Colonic mucosa (tissue), 4 donors: ENCODE measurements at places on chromosomes 2 and 18. TPM values are rescaled to one million over a fixed set of nuclear protein-coding genes. Genes with fewer than 3 reads are reported as not detected.

DNA sequence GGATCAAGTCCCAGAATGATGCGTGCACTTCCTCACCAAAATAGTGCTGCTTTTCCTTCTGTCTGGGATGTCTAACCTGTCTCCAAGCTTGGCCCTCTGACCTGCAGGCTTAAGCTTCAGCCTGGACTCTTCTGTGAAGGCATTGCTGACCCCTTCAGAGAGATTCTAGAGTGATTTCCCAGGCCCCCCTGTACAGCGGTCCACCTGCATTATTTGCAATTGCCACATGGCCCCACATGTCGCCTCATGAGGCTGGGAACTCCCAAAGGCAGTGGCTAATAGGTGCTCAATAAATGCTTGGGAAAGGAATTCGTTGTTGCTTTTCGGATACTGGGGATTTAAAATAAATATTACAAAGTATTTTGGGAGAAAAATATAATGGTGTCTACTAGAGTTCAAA, 32.3 kb upstream of the MEP1B start:
- no peak overlapping the region for H3K4me3 ChIP-seq
- no peak for DNase-seq
- H3K4me1 ChIP-seq: no peaks in the 10 kb centered on the region
- no peaks in the 10 kb centered on the region for H3K36me3 ChIP-seq
- H3K27ac ChIP-seq: no peak overlapping the region

GRCh38 chr2:106062627-106063026, 131.5 kb downstream of the UXS1 start:
- H3K4me3 ChIP-seq: no peak overlapping the region
- H3K27me3 ChIP-seq: peaks cover 12% of the 10 kb centered on the region
- H3K36me3 ChIP-seq: no peaks in the 10 kb centered on the region
- H3K4me1 ChIP-seq: no peaks in the 10 kb centered on the region
- H3K27ac ChIP-seq: no peak overlapping the region

- H3K4me1 ChIP-seq: no peaks in the 10 kb centered on the region
- H3K27me3 ChIP-seq: no peaks in the 10 kb centered on the region
- H3K36me3 ChIP-seq: no peaks in the 10 kb centered on the region
- no peak for DNase-seq
These were observed 42.1 kb downstream of the NOP58 start for GRCh38 chr2:202307690-202308089.

- no peak overlapping the region for H3K27ac ChIP-seq
- no peaks in the 10 kb centered on the region for H3K36me3 ChIP-seq
- no peaks in the 10 kb centered on the region for H3K27me3 ChIP-seq
- no peaks in the 10 kb centered on the region for H3K4me1 ChIP-seq
- DNase-seq: no peak
These were observed 14.7 kb upstream of the MAPRE2 start for GRCh38 chr18:35026407-35027061.

DNA sequence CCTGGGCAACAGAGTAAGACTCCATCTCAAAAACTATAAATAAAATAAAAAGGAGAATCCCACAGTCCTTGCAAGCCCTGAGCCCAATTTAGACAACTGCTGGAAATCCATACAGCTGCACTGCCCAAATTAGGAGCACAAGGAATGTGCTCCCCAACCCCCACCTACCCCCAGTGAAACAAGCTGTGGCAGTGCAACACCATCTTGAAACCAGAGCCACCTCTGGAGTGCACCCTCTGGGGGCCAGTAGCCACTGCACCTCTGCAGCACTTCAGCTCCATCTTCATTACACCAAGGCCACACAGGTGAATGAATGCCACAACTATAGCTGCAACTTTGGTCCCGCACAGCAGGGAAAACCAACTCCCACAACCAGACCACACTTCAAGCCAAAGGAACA, 37.3 kb downstream of the USP34 start:
- no peaks in the 10 kb centered on the region for H3K27me3 ChIP-seq
- H3K4me1 ChIP-seq: peaks cover 13% of the 10 kb centered on the region
- H3K36me3 ChIP-seq: no peaks in the 10 kb centered on the region
- DNase-seq: no peak

- no peak for DNase-seq
- no peaks in the 10 kb centered on the region for H3K36me3 ChIP-seq
- H3K27me3 ChIP-seq: no peaks in the 10 kb centered on the region
- H3K4me1 ChIP-seq: peaks cover 4% of the 10 kb centered on the region
These were observed 96.9 kb downstream of the HNRNPLL start for GRCh38 chr2:38505779-38506178.

DNA sequence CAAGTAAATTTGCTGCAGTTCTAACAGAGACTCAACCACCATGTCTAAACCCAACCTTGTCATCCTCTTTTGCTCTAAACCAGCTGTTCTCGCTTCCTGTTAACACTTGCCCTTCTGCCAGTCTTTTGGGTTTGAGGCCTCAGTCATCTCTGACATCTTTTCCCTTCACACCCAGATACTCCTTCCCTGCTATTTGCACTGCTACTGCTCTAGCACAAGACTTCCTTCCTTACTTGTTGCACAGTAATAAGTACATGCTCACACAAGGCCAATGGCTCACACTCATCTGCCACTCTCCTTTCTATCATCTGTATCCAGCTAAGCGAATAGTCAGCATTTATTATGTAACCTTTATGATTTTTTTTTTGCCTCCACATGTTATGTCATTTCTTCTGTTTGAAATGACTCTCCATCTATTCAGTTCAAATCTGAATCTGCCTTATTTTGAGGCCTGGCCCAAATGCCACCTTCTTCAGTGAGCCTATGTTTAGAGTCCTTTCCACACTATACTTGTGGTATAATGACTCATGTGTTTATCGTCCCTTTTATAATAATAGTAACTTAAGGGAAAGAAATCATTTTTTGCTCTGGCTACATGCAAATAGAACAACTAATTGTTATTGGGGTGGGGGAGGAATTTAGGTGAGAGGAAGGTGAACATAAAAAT, 22.5 kb upstream of the CDKL4 start:
- H3K27me3 ChIP-seq: no peaks in the 10 kb centered on the region
- H3K36me3 ChIP-seq: no peaks in the 10 kb centered on the region
- no peak for DNase-seq
- no peaks in the 10 kb centered on the region for H3K4me1 ChIP-seq

DNA sequence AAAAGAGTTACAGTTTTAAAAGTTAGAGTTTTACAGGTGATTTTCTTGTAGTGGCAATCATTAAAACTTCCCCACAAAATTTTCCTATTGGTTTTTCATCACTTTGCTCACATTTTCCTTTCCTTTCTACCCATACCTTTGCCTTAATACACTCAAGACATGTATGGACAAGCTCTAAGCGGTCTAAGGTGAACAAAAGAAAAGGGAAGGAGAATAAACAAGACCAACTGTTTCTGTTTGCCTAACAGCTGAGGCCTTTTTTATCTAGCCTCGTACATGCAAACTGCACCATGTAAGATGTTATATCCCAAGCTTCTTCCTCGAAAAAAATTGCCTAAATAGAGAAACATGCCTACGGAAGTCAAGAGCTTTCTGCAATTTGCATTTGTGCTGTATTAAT, 33.9 kb upstream of the TBC1D8 start:
- no peaks in the 10 kb centered on the region for H3K27me3 ChIP-seq
- H3K4me1 ChIP-seq: no peaks in the 10 kb centered on the region
- no peaks in the 10 kb centered on the region for H3K36me3 ChIP-seq
- DNase-seq: no peak
- H3K4me3 ChIP-seq: no peak overlapping the region

DNA sequence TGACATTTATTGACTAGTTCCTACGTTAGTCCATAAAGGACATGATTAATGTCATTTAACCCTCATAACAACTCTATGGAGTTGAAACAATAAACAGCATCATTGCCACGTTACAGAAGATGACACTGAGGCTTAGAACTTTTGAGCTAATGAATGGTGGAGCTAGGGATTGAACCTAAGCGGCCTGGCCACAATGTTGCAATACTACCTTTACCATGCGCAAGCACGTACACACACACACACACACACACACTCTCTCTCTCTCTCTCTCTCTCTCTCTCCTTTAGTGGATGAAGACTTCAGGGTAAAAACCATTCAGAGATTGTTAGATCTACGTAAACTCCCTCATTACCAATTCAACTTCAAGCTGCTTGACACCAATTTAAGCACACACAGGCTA, 875 bp upstream of the MAP3K19 start:
- no peak for DNase-seq
- no peak overlapping the region for H3K4me3 ChIP-seq
- no peaks in the 10 kb centered on the region for H3K36me3 ChIP-seq
- no peak overlapping the region for H3K27ac ChIP-seq
- H3K4me1 ChIP-seq: no peaks in the 10 kb centered on the region

DNA sequence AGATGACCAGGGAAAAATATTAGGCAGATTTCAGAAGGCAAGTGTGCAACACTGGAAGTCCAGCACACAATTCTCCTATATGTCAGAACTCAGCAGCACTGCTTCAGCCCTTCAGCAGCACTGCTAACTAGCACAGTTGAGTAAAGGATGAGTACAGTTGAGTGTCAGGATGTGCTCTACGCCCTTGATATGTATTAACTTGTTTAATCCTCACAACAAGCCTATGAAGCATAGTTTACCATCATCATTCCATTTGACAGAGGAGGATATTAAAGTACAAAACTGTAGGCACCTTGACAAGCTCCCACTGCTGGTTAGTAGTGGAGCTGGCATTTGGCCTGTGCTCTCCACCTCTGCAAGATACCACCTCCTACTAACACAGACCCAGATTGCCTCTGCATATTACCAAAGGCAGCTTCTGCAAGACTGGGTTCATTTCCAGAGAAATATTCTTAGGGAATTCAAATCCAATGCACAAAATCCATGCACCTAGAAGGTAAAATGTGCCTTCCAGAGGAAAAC, 230.8 kb downstream of the ANAPC1 start:
- no peaks in the 10 kb centered on the region for H3K27me3 ChIP-seq
- no peak for DNase-seq
- no peaks in the 10 kb centered on the region for H3K4me1 ChIP-seq
- no peaks in the 10 kb centered on the region for H3K36me3 ChIP-seq

DNA sequence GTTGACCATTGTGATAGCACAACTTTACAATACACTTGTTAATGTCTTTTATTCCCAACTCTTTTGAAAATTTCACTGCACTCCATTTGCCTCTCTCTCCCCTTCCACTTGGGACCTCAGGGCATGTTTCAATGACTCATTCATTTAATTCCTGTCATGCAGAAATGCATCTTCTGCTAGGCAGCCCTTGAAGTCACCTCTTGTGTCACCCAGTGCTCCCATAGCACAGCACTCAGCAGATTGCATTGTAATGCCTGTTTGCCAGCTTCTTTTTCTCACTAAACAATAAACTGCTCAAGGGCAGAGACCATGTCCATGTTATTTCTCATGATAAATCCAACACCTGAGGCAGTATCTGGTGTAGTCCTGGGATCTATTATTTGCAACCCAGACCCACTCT, 85.9 kb upstream of the ACSL3 start:
- no peak for DNase-seq
- no peaks in the 10 kb centered on the region for H3K27me3 ChIP-seq
- H3K4me1 ChIP-seq: no peaks in the 10 kb centered on the region

DNA sequence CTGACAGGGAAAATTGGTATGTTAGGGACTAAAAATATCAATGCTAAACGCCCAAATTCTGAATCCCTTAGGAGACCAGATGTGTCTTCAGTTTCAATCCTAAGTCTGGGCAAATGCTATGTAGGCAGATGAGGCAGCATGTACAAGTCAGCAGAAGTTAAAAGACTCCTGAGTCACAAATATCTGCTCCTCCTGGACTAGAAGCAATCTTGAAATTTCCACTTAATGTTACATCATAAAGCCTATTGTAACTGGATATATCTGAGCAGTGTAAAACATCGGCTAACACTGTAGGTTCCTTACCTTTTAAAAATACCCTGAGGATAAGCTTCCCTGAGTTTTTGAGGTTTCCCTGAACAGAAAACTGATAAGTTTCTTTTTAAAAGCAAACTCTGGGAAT, 1087.6 kb upstream of the PIK3C3 start:
- H3K4me1 ChIP-seq: no peaks in the 10 kb centered on the region
- no peaks in the 10 kb centered on the region for H3K36me3 ChIP-seq
- H3K27ac ChIP-seq: no peak overlapping the region
- H3K4me3 ChIP-seq: no peak overlapping the region
- no peak for DNase-seq

CBLN2 gene
- total RNA-seq: 1.1 TPM

SERPINB11 gene
- not detected for total RNA-seq

MEIS1 gene
- 23.1 TPM for total RNA-seq

KLHL14 gene
- total RNA-seq: 0.08 TPM

ACVR2A gene
- 20.4 TPM for total RNA-seq

CD8B2 gene
- 0.22 TPM for total RNA-seq

RIF1 gene
- total RNA-seq: 27.8 TPM

RESP18 gene
- not detected for total RNA-seq
